ENCODE measurements at places on chromosomes 5 and 9. TPM values are rescaled to one million over a fixed set of nuclear protein-coding genes. Genes with fewer than 3 reads are reported as not detected.

Gene FAM78A
- total RNA-seq, result 80.9 TPM

- DNase-seq, result no peak
- H3K4me1 ChIP-seq, result peaks cover 2% of the 10 kb centered on the region
- no peak overlapping the region for H3K4me3 ChIP-seq
These were observed 2.7 kb upstream of the IRX4 start for GRCh38 chr5:1885404-1885755.

DNA sequence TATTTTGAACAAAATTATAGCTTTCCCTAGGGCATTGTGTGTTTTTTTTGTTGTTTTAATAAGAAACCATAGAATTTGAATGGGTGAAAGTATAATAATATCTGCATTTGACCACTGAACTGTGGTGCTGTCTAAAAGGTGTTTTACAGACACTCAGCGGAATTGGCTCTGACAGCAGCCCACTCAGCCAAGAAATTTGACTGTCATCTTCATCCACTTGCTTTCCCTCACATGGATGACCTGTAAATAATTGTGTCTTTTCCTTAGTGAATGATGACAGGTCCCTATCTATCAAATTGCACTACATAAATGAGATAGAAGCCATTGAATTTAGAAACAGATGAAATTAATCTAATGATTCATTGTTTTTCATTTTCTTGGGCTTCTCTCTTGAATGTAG lies 150.0 kb downstream of the PAM start:
- no peaks in the 10 kb centered on the region for H3K27me3 ChIP-seq
- no peak for DNase-seq
- H3K36me3 ChIP-seq, result no peaks in the 10 kb centered on the region
- no peak overlapping the region for H3K4me3 ChIP-seq
- H3K4me1 ChIP-seq, result no peaks in the 10 kb centered on the region

Gene FBP2
- total RNA-seq, result not detected

- H3K4me3 ChIP-seq, result no peak overlapping the region
- no peak for DNase-seq
- H3K27me3 ChIP-seq, result no peaks in the 10 kb centered on the region
- H3K36me3 ChIP-seq, result peaks cover 4% of the 10 kb centered on the region
- no peak overlapping the region for H3K27ac ChIP-seq
- H3K4me1 ChIP-seq, result peaks cover 37% of the 10 kb centered on the region
These were observed 4.1 kb downstream of the DENND1A start for GRCh38 chr9:123925819-123926218.

Gene LHX3
- total RNA-seq, result not detected
